ENCODE measurements at places on chromosomes 3 and 15. TPM values are rescaled to one million over a fixed set of nuclear protein-coding genes. Genes with fewer than 3 reads are reported as not detected.

GRCh38 chr3:10907262-10907661 is 85.3 kb upstream of the SLC6A1 start:
- DNase-seq: peak; percentile 22

The LRRC15 gene
- total RNA-seq: not detected

GRCh38 chr15:34331809-34332208 is 5.8 kb downstream of the SLC12A6 start:
- no peak for DNase-seq

- peak; percentile 93 for DNase-seq
Measured at GRCh38 chr3:117801912-117802239, 1092.3 kb downstream of the TUSC7 start.

DNA sequence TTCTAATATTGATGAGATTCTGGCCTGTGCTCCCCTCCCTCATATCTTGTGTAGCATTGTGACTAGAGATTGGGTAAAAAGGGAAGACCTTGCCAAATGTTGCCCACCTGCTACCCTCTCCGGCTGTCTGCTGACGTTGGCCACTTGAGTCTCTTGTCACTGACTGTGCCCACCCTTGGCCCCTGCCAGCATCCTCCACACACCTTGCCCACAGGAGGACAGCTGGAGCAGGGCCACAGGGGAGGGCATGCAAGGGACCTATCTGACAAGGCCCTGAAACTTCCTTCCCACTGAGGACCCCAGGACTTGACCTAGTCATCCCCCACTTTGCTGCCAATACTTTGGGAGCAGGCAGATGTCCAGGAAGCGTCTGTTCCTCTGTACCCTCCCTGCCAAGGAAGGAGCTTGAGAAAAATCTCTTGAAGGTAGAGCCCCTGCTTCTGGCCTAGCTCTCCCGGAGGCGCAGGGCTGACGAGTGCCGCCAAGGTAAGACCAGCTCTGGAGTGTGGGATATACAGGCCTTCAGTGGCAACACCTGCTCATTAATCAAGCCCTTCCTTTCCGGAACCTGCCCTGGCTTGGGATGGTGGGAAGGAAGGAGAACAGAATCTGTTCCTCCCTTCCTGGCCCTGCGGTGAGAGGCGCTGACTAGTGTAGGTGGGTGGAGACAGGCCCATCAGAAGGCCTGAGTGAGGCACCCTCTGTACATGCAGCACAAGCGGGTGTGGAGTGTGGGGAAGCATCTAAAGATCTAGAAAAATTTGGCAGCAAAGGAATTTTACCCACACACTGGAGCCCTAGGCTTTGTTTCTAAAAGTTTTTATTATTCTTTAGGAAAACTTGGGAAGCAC is 4.9 kb upstream of the PAK6 start:
- no peak for DNase-seq

The ITGA11 gene
- 0.03 TPM for total RNA-seq

The ZNF660 gene
- total RNA-seq: 6.1 TPM

The GPR27 gene
- 11.8 TPM for total RNA-seq

- no peak for DNase-seq
Measured at GRCh38 chr3:131602011-131602779, 99.4 kb upstream of the MRPL3 start.

DNA sequence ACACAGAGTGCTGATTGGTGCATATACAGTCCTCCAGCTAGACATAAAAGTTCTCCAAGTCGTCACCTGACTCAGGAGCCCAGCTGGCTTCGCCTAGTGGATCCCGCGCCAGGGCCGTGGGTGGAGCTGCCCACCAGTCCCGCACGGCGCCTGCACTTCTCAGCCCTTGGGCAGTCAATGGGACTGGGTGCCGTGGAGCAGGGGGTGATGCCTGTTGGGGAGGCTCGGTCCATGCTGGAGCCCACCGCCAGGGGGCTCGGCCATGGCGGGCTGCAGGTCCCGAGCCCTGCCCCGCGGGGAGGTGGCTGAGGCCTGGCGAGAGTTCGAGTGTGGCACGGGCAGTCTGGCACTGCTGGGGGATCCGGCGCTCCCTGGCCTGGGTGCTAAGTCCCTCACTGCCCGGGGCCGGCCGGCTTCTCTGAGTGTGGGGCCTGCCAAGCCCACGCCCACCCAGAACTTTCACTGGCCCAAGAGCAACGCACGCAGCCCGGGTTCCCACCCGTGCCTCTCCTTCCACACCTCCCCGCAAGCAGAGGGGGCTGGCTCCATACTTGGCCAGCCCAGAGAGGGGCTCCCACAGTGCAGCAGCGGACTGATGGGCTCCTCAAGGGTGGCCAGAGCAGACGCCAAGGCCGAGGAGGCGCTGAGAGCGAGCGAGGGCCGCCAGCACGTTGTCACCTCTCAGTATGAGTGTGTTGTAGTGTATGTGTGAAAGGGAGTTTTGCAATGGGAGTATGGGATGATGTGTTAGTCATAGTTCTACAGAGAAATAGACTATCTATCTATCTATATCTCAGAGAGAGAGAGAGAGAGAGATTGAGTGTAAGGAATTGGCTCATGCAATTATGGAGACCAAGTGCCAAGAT is 69.0 kb downstream of the UBE2E2 start:
- DNase-seq: no peak

GRCh38 chr3:13561376-13561775 is 12.5 kb downstream of the FBLN2 start:
- DNase-seq: no peak

DNA sequence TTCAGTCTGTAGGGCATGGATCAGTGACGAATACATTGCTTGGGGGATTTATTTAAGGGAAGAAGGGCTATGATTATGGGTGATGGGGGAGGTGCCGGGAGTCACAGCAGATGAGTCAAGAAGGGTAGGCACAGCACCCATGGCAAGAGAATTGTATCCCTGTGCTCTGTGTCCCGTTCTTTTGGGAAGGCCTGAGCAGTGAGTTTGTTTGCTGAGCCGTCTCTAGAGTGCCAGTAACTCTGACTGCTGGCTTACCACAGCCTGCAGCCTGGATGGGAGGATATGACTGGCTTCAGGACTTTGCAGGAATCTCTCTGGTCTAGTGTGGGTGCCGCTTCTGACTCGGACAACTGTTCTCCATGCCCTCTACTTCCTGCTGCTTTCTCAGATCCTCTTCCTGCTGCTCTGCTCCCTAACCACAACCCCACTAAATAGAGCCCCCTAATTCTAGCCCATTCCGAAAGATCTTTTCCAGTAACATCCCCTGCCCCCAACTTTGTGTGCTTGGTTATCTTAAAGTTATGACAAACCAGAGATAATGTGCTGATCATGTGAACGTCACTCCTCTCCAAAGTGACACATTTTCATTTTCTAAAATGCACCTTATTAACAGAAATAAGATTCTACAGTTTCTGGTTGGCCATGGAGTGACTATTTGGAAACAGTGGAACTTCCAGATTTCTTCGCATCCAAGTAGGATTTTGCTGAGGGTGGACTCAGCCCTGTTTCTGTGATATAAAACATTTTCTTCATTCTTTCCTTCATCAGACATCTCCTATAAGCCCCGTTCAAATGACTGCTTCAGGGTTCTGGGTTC is 239.0 kb downstream of the SLCO3A1 start:
- DNase-seq: no peak

DNA sequence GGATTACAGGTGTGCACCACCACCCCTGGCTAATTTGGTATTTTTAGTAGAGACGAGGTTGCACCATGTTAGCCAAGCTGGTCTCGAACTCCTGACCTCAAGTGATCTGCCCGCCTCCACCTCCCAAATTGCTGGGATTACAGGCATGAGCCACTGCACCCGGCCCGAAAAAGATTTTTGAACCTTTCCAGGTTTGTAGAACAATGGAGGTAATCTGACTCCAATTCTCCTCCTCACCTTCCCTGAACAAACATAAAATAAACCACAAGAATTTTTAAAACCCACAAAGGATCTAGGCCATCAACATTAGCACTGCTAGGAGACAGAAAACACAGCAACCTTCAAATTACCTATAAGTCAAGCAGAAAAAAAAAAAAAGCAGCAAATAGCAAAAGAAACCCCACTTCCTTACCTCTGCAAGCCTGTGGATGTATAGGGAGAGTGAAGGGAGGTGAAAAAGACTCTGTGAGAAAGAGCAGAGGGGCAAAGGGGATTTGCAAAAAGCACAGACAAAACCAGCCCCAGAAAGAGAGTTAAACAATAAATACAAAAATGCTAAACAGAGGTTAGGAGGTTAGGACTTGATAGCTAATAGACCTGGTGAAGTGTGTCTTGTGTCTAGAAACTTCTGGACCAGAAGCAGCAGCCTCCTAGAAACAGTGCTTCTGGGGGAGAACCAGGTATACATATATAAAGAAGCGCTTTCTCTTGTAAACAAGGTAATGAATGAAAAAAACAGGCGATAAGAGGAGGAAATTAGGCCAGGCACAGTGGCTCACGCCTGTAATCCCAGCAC is 32.1 kb downstream of the TFDP2 start:
- DNase-seq: no peak

The IL20RB gene
- 4.6 TPM for total RNA-seq

The ANKUB1 gene
- not detected for total RNA-seq

- DNase-seq: no peak
Measured at GRCh38 chr3:122533931-122534334, 19.2 kb upstream of the KPNA1 start.

The CCRL2 gene
- not detected for total RNA-seq

The ARPIN gene
- total RNA-seq: 2.8 TPM

- DNase-seq: no peak
Measured at GRCh38 chr3:138381950-138382715, 33.8 kb downstream of the MRAS start.

DNA sequence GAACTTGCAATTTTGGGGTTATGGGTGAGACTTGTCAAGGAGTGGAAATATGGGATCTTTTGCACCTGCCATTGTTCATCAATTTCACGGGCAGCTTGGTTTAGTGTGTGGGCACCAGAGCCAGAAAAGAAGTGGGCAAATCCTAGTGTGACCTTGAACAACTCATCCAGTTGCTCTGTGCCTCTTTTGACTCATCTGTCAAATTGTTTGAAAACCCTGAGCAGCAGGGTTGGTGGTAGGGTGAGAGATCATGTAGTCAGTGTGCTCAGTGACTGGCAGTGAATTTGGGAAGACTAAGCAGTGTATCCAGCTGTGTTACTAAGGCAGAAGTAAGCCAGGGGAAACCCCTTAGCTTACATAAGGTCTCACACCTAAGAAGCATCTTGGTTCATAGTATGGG is 293.0 kb upstream of the TRIM42 start:
- no peak for DNase-seq

DNA sequence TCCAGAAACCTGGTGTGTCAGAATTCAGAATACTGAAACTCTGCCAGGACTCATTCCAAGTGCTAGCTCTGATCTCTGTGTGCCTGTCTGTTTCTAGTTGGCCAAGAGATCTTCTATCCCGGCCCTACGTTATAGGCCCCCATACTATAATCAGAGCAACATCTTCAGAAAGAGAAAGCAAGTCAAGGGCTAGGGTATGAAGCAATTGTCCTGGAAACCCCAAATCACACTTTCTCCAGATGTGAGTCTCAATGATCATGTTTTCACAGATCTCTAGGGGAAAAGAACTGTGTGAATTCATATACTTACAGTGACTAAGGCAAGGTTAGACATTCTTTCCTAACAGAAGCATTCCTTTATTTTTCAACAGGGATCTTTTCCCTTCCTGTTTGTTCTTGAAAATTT is 309.7 kb downstream of the SLC9A9 start:
- no peak for DNase-seq

The PDZRN3 gene
- 11.0 TPM for total RNA-seq

DNA sequence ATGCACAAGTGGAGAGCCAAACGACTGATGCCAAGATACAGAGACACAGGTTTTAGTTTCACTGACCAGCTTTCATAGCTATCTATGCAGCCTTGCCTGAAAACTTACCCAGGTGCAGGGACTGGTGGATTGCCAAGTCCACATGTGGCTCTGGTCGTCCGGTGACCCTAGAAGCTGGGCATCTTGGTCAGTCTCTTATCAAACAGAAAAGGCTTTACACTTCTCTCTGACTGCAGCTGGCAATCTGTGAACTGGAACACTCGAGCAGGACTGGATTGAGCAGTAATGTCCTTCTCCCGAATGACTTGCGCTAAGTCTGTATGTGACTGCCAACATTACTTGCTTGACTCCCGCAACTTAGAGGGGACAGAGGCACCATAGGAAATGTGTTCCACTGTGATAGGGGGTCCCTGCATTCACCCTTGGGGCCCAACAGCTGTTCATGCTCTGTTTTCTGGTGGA is 63.0 kb upstream of the SIAH2 start:
- no peak for DNase-seq

- DNase-seq: no peak
Measured at GRCh38 chr3:24804095-24804494, 309.4 kb upstream of the THRB start.

The CA12 gene
- 5.2 TPM for total RNA-seq

DNA sequence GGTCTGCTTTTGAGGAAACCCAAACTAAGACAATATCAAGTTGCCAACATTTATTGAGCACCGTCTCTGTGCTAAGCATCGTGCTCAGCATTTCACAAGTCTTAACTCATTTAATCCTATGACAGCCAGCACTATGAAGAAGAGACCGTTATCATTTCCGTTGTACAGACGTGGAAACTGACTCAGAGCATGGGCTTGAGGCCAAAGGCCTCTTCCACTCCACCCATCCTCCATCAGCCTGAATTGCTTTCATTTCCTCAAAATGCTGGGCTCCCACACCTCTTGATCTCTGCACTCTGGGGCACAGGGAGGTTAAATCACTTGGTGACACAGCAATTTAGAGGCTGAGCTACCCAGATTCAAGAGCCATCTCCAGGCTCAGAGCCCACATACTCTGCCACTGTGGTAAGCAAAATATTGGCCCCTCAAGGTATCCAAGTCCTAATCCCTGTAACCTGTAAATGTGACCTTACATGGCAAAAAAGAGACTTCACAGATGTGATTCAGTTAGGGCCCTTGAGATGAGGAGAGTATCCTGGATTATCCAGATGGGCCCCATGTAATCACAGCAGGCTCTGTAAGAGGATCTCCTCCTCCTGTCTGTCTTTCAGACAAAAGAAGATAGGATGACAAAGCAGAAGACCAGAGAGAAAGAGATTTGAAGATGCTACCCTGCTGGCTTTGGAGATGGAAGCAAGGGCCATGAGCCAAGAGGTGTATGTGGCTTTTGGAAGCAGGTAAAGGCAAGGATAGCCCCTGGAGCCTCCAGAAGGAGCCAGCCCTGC is 24.3 kb upstream of the FLNB start:
- no peak for DNase-seq

The NBEAL2 gene
- 79.9 TPM for total RNA-seq

- DNase-seq: no peak
Measured at GRCh38 chr3:130465521-130465920, 51.5 kb upstream of the COL6A6 start.

- no peak for DNase-seq
Measured at GRCh38 chr3:127218454-127218922, 25.6 kb downstream of the PRR23E start.

The RAP2B gene
- total RNA-seq: 24.0 TPM

GRCh38 chr15:50353251-50353974 is 1.6 kb downstream of the GABPB1 start:
- no peak for DNase-seq

DNA sequence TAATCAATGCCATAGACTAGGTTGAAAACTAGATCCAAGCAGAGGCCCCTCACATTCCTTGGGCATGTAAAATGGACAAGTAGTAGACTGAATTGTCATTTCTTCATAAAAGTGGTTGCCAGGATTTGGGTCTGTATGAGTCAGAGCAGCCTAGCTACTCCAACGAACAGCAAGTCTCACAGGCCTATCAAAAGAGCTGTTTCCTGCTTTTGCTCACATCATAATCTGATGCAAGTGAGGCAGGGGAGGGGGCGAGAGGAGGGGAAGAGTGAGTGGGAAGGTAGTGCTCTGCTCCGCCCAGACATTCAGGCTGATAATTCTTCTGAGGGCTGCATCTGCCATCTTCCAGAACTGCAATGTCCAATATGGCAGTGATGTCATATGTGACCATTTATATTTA is 228.9 kb upstream of the PRICKLE2 start:
- no peak for DNase-seq

The KLF13 gene
- 21.5 TPM for total RNA-seq
